ENCODE measurements at places on chromosomes 13 and 19.

DNA sequence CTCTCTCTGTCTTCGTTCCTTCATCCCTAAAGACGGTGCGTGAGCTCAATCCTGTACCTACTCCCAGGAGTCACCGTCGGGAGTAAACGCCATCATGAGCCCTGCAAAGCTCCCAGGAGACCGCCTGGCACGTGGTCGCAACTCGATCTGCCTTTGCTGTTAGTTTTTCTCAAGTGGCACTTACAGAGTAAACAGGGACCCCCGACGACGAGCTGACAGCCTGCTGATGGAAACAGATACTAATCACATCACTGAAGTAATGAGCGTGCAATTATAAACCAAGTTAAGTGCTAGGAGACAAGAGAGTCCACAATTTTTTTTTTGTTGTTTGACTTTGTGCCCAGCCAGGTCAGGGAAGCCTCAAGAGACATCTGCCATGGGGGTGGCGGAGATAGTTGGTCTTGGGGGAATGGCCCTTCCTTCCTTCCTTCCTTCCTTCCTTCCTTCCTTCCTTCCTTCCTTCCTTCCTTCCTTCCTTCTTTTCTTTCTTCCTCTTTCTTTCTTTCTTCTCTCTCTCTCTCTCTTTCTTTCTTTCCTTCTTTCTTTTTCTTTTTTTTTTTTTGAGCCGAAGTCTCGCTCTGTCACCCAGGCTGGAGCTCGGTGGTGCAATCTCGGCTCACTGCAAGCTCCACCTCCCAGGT lies 23.6 kb downstream of the CACNG6 start:
- DNase-seq: no peak

DNA sequence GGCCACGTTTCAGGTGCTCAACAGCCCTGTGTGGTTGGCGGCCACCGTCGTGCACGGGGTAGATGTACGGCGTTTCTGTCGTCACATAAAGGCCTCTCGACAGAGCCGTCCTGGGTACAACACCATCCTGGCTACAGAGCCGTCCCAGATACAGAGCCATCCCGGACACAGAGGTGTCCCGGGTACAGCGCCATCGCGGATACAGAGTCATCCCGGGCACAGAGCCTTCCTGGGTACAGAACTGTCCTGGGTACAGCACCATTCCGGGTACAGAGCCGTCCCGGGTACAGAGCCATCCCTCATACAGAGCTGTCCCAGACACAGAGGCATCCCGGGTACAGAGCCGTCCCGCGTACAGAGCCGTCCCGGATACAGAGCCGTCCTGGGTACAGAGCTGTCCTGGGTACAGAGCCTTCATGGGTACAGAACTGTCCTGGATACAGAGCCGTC lies 222.7 kb upstream of the SOX1 start:
- no peak for DNase-seq

DNA sequence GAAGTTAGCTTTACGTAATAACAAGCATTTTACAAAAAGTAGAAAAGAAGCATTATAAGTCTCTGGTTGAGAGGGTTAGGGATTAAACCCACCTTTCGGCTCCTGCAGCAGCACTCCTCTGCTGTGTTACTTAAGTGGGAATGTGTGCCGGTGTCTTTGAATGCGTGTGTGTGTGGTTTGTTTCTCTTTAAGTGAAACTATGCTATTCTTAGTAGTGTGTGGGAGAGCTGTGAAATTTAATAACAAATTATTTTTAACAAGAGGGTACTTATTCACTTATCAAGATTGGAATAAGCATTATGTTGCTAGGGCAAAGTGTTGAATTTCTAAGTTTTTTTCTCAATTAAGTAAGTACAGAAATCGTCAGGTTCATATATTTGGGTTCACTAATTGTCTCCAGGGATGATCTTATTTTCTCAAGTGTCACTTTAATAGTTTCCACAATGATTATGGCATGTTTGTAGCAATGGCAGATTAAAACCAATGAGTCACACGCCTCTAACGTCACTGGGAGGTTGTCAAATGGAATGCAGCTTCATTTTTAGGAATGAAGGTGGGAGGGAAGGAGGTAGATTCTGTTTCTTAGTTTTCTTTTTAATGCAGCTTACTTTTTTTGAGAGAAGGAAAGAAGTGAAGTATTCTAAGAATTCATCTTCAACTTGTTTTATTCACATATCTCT lies 151.3 kb downstream of the LMO7 start:
- peak; percentile 63 for DNase-seq

DNA sequence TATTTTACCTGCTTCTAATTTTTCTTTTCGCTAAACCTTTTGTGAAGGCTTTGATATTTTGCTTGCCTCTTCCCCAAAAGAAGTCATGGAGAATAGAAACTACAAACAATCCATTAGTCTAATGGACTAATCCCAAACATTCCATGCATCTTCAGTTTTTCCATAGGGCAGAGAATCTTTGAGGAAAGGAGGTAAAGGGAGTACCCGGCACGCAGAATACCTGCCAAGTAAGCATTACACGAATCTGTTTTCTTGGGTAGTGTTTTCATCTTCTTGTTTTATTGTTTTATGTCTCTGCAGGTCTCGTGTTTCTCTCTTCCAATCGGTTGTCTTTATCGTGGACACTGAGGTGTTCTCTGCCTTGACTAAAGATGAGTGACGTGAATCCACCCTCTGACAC lies at the start of gene NLRP8:
NLRP8 (plus strand) TSS at position 301 of the 400 bp plus-strand sequence.
- DNase-seq: no peak

DNA sequence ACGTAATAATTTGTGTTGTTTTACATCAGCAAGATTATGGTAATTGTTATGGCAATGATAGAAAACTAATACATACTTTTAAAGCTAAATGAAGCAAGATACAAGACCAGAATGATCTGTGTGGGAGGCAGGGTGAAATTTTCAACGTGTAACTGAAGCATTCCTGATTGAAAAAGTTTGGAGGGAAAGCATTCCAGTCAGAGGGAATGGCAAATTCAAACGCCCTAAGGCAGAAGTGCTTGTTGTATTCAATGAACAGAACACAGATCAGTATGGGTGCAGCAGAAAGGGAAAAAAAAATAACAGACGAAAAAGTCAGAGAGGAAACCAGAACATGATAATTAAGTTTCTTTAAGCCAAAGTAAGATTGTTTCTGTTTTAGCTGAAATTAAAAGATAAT lies 928.5 kb upstream of the SLITRK1 start:
- DNase-seq: no peak

GRCh38 chr19:51688671-51689571 lies 4.2 kb upstream of the SPACA6 start:
- DNase-seq: peak; percentile 97

DNA sequence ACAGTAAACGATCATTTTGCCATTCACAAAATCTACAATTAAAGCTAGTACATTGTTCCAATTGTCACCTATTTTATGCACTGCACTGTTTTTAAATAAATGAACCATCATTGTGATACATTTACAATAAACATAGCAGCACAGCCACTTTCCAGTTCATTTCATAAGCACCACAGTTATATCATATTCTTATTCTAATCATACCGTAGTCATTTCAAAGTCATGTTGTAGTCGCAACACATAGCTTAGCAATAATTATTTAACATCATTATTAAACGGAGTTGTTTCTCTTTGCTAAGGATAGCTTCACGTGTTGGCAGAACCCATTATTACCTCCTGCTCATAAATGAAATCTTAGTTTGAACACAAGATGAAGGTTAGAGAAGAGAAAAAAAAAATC lies 2.2 kb upstream of the PCDH9 start:
- no peak for DNase-seq

DNA sequence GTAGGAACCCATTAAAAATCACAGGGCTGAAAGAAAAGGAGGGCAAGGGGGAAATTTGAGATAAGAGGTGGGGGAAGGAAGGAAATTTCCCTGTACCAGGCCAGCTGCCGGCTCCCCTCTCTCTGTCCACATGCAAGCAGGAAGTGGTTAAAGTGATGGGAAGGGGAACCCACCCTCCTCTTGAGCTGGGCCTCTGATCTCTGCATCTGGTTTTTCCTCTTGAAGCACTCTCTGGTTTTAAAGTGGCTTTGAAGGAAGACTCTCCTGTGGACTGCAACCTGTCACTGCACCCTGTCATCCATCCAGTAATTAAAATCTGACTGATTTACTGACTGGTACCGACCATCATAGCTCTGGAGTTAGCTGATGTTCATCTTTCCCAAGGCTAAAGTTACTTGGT lies 239.6 kb downstream of the TSHZ3 start:
- DNase-seq: no peak

DNA sequence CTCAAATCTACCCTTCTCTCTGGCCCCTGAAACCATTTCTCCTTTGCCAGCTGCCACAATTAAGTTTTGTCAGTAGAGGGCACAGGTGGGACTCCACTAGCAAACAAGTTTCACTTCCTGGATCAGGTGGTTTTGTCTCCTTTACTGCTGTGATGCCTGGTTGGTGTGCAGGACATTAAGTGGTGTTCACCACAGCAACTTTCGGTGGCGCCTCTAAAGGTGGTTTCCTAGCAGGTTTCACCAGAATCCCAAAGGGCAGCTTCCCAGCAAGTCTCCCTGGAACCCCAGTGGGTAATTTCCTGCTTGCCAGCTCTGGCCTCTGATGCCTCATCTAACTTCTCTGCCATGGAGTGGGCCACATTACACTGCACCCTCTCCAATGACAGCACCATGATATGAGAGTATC lies 16.6 kb downstream of the MED4 start:
- DNase-seq: peak; percentile 15

- no peak for DNase-seq
These were observed 32.5 kb downstream of the DLEU7 start for GRCh38 chr13:50810998-50811397.

DNA sequence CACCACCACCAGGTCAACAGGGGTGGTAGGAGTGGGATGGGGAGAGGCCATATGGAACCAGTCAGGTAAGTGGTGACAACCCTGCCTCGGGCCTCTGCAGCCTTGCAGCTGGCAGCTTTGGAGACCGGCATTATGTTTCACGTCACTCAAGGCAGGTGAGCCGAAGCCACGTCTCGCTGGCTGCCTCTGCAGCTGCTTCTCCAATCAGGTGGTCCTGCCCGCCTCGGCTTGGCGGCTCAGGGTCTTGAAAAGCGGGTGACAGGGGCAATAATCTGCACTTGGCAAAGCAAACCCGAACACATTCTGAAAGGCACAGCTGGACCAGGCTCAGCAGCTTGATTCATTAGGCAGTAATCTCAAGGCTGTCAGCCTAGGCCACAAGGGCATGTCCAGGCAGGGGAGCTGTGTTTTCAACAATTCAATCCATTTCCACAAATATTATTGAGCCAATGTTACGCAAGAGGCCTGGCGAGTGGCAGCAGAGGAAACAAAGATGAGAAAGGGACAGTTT lies 77.4 kb upstream of the PCDH8 start:
- DNase-seq: no peak

DNA sequence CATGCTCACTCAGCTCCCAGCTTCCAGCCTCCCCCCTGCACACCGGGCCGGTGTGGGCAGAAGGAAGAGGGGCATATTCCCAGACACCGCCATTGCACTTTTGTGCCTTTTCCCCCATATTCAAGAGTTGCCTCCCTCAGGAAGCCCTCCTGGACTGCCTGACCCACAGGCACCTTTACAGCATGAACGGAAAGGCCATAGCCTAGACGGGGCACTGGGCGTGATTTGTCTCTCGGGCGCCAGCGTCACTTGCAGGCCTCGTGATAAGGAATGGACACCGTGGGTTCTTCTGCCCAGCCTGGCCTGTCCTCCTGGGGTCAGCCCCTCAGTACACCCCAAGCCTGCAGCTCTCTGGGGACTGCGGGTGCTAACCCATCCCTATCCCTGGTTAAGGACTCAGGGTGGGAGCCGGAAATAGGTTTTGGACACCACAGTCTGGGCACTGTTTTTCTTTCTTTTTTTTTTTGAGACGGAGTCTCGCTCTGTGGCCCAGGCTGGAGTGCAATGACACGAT lies 933 bp upstream of the UQCR11 start:
- no peak for DNase-seq

- peak; percentile 68 for DNase-seq
These were observed 1.1 kb downstream of the IRS2 start for GRCh38 chr13:109785141-109785891.

DNA sequence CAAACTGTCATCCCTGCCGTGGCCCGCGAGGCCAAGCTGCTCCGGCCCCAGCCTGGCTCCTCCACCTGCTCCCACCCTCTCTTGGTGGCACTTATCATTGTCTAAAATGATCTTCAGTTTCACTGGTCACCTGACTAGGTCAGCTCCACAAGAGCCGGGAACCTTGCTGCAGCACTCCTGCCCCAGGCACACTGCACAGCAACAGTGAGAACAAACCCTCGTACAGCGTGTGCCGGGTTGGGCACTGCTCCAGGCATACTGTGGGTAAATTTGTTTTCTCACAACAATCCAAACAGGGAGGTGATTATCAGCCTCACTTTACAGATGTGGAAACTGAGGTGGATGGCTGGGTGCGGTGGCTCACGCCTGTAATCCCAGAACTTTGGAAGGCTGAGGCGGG lies 8.9 kb downstream of the DEDD2 start:
- no peak for DNase-seq

DNA sequence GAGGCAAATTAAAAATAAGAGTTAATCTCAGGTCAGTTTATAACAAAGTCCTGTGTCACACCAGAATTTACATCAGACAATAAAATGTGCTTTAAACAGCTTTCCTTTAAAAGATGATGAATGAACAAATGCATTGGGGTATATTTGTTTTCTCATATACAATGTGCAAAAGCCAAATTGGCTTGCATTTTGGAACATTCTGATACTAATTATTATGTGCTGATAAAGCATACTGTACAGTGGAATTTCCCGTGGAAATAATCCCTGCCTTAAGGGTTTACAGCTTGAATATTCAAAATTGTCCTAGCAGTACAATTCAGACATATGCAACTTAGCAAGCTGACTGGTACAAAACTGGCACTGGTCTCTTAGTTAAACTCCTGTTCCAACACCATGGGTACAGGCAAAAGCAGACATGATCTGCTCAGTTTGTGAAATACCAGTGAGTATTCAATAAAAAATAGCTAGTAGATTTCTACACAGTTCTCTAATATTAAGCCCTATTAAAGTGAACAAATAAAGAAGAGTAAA lies 373.4 kb downstream of the SLITRK1 start:
- DNase-seq: no peak

DNA sequence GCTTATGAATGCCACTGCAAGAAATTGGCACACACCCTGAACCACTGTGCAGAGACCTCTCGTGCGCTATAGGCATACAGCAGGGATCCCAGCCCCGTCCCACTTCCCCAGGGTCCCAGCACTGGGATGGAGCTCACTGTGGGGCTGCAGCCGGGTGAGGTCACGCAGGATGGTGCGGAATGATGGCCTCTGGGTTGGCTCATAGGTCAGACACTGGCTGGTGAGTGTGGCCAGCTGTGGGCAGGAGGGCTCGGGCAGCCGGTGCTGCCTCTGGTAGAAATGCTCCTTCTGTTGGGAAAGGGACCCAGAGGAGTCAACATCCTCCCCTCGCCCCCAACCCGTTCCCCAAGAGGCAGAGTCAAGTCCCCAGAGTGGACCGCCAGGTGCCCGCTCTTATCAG lies 17.0 kb upstream of the ICAM3 start:
- no peak for DNase-seq

DNA sequence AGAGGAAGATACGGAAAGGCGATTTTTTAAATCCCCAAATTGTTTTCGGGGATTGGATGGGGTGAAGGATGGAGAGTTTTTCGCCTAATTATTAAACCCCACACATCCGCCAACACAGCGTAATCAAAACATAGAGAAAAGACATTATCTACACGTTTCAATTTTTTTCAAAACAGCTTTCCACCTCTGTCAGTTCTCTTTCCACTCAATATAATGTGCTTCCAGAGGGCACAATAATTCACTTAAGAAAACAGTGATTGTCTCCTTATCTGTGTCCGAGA lies 435 bp upstream of the OBI1 start:
- no peak for DNase-seq
